ENCODE measurements at places on chromosomes 16 and 17.

GRCh38 chr16:15486661-15487060, 52.3 kb downstream of the BMERB1 start:
- DNase-seq: no peak

DNA sequence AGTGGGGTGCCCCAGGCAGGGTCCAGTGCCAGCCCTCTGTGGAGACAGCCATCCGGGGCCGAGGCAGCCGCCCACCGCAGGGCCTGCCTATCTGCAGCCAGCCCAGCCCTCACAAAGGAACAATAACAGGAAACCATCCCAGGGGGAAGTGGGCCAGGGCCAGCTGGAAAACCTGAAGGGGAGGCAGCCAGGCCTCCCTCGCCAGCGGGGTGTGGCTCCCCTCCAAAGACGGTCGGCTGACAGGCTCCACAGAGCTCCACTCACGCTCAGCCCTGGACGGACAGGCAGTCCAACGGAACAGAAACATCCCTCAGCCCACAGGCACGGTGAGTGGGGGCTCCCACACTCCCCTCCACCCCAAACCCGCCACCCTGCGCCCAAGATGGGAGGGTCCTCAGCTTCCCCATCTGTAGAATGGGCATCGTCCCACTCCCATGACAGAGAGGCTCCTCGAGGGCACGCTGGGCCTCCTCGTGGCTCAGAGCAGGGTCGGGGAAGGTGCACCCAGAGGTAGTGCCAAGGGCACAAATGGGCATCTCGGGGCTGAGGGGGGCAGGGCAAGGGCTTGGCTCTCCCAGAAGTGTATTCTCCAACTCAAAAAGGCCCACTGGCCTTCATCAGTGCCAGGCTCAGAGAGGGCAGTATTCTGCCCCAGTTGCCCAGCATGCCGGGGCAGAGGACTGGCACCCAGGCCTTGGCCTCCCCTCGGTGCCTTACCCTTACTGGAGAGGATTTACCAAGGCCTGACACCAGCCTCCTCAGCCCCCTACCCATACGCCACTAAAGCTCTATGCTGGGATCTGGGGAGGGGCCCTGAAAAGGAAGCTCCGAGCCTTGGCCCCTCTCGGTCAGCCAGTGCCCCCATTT, at the start of gene CDH5:
CDH5 (plus strand) TSS at position 259 of the 867 bp plus-strand sequence. CDS start 12,647 bp downstream, outside the sequence.
- DNase-seq: no peak

GRCh38 chr16:73433731-73434307, 385.9 kb upstream of the ZFHX3 start:
- DNase-seq: no peak

DNA sequence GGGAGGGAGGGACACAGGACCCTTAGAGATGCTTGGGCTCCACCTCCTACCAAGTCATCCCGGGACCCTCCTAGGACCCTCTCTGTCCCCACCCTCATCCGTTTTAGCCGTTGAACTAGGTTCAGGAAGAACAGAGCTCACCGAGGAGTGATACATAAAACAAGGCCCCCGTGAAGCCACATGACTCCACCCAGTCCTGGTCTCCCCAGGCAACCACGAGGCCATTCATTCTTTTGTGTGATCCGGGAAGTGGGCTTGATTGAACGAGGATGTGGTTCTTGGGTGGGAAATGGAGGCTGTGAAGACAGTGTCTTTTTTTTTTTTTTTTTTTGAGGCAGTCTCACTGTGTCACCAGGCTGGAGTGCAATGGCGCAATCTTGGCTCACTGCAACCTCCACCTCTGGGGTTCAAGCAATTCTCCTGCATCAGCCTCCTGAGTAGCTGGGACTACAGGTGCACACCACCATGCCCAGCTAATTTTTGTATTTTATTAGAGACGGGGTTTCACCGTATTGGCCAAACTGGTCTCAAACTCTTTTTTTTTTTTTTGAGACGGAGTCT, 14.8 kb downstream of the TRARG1 start:
- no peak for DNase-seq

DNA sequence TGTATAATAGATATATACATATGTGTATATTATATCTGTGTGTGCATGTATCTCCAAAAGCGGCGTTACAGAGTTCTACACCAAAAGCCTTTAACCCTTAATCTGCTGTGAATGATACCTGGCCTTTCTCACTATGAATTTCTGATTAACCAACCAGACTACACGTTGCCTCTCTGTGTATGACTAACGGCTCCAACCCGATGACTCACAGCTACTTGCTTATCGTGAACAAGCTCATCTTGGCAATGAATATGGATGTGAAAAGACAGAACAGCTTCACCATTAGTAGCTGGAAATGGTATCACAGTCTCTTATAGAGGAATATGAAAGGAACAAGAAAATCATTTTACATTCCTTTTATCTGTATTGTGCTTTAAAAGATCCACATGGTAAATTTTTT, 23.8 kb upstream of the ARHGAP44 start:
- no peak for DNase-seq

DNA sequence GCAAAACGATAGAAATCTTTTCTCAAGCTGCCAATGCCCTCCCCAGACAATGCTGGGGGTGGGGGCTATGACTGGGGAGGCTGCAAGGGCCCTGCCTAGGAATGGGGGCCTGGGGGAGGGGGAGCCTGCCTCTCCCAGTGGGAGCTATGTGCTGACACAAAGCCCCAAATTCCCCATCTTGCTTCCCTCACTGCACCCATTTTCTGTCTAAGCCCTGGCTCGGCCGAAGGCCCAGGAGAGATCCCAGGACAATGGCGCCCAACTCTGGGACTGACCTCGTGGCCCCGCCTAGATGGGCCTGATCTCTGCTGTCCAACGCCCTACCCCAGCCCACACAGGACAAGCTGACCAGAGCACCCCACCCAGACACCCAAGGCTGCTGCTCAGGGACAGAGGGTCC, 11.1 kb upstream of the KCNJ12 start:
- no peak for DNase-seq

DNA sequence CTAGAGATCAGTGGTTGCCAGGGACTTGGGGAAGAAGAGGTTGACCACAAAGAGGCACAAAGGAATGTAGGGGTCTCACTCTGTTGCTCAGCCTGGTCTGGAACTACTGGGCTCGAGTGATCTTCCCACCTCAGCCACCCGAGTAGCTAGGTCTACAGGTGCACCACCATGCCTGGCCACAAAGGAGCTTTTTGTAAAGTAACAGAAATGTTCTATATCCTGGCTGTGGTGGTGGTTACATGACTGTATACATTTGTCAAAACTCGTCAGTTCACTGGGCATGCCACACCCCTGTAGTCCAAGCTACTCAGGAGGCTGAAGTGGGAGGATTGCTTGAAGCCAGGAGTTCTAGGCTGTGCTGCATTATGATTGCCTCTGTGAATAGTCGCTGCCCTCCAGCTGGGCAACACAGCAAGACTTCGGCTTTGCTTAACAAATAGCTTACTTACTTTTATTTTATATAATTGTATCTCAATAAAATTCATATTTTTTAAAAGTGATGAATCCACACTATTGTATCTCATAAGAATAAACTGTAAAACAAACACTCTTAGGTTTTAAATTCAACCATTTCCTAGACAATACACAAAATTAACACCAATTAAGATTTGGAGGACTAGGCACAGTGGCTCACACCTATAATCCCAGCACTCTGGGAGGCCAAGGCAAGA, 5.0 kb downstream of the SKA2 start:
- DNase-seq: no peak

- no peak for DNase-seq
Observed at GRCh38 chr17:42255445-42255844, 20.7 kb downstream of the STAT5B start.

- DNase-seq: no peak
Observed at GRCh38 chr17:73493956-73494926, 150.0 kb downstream of the SDK2 start.

- DNase-seq: no peak
Observed at GRCh38 chr16:69039333-69039941, 66.0 kb upstream of the HAS3 start.

DNA sequence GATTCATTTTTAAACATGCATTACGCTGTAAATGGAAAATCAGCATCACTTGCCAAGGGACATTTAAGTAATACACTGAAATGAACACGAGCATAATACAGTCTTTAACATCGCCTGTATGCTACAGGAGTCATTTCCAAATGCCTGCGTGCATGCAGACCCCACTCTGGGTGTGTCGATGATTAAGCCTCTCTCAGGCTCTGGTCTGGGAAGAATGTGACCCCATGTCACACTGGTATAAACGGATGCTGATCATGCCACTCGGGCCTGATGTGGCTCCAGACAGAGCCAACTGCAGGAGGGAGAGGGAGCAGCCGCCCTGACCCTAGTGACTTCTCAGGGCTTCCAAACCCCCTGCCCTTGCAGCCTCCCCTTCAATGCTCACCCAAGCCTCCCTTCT, 10.8 kb downstream of the EMP2 start:
- DNase-seq: no peak

GRCh38 chr17:67602974-67603373, 114.8 kb upstream of the NOL11 start:
- peak; percentile 58 for DNase-seq

- no peak for DNase-seq
Observed at GRCh38 chr16:76241755-76242154, 35.4 kb upstream of the CNTNAP4 start.

DNA sequence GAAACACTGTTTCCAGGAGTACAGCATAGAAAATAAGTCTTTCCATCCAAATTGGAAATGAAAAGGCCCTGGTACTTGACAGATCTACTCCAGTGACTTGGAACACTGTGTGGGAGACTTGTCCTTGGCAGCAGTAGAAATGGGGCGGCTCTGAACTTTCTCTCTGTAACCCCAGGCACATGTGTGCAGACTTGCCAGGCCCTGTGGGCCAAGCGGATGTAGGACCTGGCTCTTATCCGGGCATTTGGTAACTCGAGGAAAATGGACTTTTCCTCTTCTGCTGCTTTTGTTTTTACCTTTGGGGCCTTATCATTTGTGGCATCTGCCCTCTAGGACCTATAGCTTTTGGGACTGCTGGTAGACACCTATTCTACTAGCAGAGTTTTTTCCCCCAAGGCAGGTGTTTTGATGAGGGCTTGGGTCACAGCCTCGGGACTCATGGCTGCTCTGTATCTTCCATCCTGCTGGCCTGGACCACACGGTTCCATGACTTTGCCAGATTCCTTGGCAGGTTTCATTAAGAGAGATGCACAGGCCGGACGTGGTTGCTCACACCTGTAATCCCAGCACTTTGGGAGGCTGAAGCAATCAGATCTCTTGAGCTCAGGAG, 43.5 kb downstream of the SMPD3 start:
- no peak for DNase-seq

DNA sequence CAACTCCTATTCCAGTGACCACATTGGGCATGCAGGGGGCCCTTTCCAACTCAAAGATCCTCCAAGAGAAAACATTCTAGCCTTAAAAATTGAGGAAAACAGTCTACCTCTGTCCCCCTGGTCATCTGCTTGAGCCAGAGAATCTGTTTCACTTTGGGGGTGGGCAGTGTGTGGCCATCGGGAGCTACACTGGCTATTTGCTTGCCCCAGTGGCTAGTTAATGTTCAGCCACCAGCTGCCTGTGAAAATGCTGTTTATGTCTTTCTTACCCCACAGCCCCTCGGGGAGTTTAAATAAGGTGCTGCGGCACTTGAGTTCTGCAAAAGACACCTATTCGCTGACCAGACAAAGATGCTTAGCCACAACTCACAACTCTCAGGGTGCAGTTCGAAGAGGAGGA, 43.4 kb downstream of the GNAO1 start:
- DNase-seq: no peak

DNA sequence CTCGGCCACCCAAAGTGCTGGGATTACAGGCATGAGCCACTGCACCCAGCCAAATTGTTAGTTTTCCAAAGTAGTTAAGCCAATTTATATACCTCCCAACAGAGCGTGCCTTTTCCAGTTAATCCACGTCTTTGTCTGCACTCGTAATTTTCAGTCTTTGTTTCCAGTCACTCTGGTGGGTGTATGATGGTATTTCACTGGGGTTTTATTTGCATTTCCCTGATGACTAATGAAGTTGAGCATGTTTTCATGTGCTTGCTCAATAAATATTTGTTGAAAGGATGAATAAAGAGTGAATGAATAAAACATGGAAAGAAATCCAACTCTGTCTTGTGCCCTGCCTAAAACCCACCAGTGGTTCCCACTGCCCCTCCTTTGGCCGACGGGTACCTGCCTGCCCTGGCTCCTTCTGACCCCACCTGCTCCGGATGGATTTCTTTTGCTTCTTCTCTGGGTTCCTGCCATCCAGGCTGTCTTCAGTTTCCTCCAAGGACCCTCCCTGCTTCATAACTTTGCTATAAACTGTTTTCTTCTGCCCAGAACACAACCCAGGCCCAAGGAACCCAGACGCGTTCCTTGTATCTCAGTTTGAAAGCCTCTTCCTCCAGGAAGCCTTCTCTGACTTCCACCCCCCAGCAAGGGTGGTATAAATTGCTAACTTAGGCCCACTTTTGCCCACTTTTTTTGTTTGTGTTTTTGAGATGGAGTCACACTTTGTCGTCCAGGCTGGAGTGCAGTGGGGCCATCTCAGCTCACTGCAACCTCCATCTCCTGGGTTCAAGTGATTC, 3.0 kb upstream of the ABCC1 start:
- peak; percentile 56 for DNase-seq

- no peak for DNase-seq
Observed at GRCh38 chr16:50531359-50531758, 16.8 kb upstream of the NKD1 start.

- no peak for DNase-seq
Observed at GRCh38 chr17:49996121-49996494, 1.1 kb upstream of the DLX3 start.

DNA sequence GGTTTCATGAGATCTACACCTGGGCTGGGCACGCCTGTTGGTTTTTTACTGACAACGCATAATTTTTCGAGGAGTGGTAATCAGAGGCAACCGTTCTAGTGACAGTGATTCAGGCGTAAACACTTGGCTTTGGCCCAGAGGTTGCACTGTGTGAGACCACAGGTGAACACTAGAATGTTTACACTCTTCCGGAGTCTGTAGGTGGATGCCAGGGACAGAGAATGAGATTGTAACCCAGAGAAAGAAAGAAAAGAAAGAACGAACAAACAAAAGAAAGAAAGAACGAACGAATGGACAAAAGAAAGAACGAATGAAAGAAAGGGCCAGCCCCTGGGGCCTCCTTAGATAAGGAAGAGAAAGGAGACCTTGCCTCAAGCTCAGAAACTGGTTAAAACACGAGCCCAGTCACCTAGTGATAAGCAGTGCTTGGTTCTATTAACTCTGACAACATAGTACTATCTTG, 113.2 kb downstream of the PRKCB start:
- DNase-seq: no peak

DNA sequence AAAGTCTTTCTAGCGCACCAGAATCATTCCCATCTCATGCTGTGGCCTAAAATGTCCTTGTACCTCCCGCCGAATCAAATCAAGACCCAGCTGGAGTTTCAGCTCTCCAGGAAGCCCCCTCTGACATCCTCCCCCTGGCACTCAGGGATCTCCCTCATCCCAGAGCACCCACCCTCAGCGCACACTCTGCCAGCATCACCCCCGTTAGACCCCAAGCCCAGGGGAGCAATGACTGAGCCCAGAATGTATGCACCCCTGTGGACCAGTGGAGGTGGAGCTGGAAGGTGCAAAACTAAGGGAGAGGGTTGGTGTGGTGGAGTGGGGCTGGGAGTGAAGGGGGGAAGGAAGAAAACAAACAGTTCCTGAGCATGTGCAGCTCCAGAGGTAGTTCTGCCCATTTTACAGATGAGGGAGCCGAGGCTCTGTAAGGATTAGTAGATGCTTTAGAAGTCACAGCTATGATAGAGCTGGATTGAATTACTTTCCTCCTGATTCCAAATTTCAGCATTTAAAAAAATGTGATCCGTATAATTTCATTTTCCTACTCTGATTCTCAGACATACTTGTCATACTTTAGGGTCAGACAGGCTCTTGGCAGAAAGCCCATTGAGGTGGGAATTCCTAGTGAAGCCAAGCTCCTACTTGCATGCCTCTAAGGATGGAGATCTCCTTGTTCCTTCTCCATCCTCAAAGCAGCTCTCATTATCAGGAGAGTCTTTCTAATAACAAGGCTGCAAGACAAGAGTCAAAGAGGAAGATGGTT, 242.7 kb downstream of the KATNIP start:
- DNase-seq: no peak

Measured in HAP-1 (cell line).